ENCODE measurements at places on chromosomes 4 and X.

GRCh38 chr4:65007841-65008439 lies 598.7 kb upstream of the TECRL start:
- DNase-seq: no peak

GRCh38 chr4:169869490-169869889 lies 111.7 kb upstream of the HPF1 start:
- DNase-seq: no peak

GRCh38 chr4:71266090-71266794 lies 72.6 kb upstream of the SLC4A4 start:
- DNase-seq: no peak

- DNase-seq: no peak
These were observed 381.2 kb downstream of the STPG2 start for GRCh38 chr4:97762115-97762512.

DNA sequence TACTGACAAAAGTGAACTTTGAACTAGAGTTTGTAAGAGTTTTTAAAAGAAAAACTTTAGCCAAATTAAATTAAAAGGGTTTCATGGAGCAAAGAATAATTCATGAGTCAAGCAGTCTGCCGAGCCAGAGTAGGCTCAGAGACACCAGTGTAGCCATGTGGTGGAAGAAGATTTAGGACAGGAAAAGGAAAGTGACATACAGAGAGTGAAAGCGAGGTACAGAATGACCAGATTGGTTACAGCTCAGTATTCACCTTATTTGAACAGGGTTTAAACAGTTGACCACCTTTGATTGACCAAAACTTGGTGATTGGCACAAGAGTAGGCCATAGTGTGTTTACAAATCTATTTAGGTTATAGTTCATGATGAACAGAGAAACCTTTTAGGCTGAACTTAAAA lies 377.8 kb downstream of the KLHL4 start:
- no peak for DNase-seq

GRCh38 chr4:60589425-60589824 lies 610.7 kb upstream of the ADGRL3 start:
- no peak for DNase-seq

GRCh38 chr4:121551881-121552280 lies 144.9 kb downstream of the ANXA5 start:
- DNase-seq: no peak

DNA sequence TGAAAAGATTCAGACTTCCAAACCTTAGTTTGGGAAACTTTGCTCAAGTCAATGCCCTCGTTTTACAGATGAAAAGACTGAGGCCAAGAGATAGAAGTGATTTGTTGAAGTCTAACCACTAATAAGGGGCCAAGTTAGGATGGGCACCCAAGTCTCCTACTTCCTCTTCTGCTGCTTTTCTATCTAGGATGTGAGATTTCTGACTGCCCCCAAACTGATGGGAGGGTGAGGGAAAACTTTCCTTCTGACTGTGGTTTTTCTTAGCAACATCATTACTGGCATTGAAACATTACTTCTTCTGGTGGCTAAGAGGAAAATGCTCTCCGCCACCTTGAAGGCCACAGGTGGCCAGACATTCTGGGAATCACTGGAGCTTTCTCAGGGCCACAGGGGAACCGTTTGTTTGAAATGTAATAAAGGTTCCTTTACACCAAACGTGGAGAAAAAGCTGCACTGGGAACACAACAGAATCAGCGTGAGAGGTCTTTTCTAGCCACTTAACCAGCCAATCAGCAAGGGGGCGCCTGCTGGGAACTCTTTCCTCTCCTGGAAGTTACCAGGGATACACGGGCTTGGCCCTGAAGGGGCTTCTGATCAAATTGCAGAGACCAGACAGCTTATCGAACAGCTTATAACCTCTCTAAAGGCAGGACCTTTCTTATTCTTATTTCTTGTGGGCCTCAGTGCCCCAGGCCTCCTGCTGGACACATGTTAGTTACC lies 115.9 kb upstream of the TEX13D start:
- DNase-seq: no peak

Measured in stimulated activated CD4-positive, alpha-beta T cell treated with anti-CD3 and anti-CD28 coated beads, TNF-alpha, amount 100 ng/mL, for 4 hours (primary cell).